ENCODE measurements at places on chromosomes 7 and 10.

GRCh38 chr10:72275351-72276012 is 1.8 kb downstream of the DDIT4 start:
- peak; percentile 26 for DNase-seq

DNA sequence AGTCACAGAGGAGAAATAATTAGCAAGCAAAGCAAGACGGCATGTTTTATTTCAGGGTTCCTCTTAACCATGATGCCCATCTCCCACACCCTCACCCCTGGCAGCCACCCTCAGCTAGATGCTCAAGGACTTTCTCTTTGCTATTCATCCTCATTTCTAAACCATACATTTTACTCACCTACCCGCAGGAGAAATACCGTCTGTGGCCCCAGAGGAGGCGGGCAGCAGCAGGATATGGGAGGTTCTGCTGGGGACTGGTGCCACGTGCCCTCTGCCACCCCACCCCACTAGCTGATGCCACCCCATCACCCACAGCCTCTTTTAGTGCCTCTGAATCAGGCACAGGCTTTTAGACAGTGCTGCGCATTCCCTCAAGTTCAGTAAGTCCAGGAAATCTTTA is 168.7 kb upstream of the ITGB1 start:
- no peak for DNase-seq

- peak; percentile 49 for DNase-seq
Measured at GRCh38 chr10:60964257-60965235, 20.6 kb upstream of the RHOBTB1 start.

GRCh38 chr10:112799726-112800510 is 150.1 kb upstream of the TCF7L2 start:
- DNase-seq, result no peak

GRCh38 chr7:53776323-53776722 is 740.9 kb downstream of the POM121L12 start:
- DNase-seq, result no peak

DNA sequence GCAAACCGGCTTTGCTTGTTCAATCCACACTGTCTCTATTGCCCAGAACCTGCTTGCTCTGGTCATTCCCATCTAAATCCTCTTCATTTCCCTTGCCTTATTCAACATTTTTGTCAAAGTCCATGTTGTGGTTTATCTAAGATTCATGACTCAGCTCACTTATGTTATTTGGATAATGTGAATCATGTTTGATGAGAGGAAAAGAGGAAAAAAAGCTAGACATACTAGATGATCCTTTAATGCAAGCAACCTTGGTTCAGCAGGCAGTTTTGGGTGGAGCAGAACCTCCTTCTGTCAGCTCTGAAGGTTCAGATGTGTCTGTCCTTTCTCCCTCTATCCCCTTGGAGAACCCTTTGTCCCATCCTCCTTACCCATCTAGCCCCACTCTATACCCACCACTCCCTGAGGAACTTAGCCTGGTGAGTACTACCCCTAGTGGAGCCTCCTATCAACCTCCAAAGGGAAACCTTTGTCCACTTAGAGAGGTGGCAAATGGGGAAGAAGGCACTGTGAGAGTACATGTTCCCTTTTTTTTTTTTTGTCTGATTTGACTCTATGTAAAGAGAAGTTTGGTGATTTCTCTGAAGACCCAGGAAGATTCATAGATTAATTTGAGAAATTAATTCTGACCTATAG is 2.1 kb upstream of the SAMD9L start:
- DNase-seq, result no peak

- DNase-seq, result no peak
Measured at GRCh38 chr7:158369290-158369689, 218.3 kb downstream of the PTPRN2 start.

DNA sequence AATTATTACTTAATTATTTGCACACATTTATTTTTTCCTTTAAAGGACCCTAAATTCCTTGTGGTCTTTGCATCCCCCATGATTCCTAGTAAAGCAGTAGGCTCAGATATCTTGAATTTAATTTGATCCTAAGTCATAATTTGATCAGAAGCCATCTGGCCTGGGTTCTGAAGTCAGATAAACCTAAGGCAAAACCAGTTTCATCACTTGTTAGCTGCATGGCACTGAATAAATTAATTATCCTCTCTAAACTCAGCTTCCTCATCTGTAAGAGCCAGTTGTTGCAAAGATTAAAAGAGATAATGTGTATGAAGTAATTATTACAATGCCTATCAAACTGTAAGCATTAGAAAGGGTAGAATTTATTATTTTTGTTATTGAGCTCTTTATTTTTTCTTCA is 293.1 kb downstream of the GRM8 start:
- no peak for DNase-seq

DNA sequence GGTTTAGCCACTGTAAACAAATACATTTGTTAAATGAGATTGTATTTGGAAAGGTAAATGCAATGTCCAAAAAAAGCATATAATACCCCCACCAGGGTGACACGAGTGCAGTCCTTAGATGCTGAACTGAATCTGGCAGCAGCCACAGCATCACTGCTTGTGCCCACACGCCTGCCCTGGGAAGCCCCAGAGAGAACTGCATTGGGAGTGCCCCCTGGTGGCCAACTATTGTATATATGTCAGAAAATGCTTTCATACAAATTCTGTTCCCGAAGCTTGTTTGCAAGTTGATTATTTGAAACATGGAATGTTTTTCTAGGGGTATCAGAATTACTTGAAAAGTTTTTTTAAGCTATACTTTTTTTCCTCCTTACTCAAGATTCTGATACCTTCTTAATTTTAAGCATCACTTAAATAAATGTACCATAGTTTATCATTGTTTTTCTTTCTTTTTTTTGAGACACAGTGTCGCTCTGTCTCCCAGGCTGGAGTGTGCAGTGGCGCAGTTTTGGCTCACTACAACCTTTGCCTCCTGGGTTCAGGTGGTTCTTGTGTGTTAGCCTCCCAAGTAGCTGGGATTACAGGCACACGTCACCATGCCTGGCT is 50.1 kb downstream of the LANCL2 start:
- peak; percentile 70 for DNase-seq

GRCh38 chr10:122577311-122577885 is 16.8 kb downstream of the DMBT1 start:
- DNase-seq, result no peak

GRCh38 chr7:55548295-55548731 is 24.0 kb downstream of the VOPP1 start:
- DNase-seq, result no peak

GRCh38 chr10:98256692-98257091 is 11.3 kb downstream of the LOXL4 start:
- DNase-seq, result no peak

DNA sequence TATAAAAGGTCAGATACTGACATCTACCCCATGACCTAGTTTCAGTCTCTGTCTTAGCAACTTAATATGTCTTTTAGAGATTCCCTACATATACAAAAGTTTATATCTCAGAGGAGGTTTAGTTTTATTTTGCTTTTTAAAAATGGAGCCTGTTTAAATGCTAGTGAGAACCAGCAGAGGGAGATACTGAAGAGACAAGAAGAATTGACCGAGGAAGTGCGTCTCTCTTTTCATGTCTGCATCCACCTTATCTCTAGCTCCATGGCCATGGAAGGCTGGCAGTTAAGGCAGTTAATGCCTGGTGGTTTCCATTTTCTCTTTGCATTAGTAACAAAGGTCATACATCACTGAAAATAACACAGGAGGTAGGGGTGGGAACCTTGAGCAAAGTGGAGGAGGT is 10.7 kb downstream of the SUV39H2 start:
- DNase-seq, result no peak

GRCh38 chr10:102775935-102776669 is 32.4 kb downstream of the WBP1L start:
- no peak for DNase-seq

- no peak for DNase-seq
Measured at GRCh38 chr10:78181381-78182055, 147.9 kb downstream of the RPS24 start.

DNA sequence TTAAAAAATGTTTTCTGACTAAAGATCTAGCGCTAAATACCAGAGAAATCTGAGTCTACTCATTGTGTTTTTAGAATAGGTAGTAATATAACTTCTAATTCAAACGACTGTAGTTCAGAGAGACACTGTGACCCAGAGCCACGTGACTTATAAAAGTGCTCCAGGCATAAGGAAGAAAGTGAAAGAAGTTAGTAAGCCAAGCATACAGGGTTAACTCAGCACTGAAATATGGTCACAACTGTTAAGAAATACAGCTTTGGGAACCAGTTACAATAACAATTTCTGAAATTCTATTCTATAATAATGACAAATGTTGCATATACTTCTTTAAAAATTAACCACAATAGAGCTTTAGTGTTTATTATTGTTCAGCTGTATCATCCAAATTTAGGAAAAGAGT is 119.1 kb downstream of the TFEC start:
- no peak for DNase-seq

GRCh38 chr7:139618482-139619366 is 95.2 kb downstream of the CLEC2L start:
- peak; percentile 1 for DNase-seq

- no peak for DNase-seq
Measured at GRCh38 chr7:111568870-111569462, 6.7 kb upstream of the IMMP2L start.

DNA sequence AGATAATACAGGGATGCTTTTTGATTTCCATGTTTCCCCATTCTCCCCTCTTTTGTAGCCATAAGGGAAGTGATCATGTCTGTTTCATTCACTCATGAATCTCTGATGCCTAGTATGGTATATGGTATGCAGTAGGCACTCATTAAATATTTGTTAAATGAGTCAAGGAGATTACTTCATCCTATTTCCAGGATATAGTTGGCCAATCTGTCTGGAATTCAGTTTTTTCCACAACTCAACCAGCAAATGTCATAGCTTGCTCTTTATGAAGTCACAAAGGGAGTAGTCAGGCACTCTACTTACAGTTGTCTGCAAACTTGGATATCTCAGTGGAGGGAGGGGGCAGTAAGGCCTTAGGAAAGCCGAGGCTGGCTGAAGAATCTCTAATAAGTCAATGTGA is 853.6 kb downstream of the LRMDA start:
- DNase-seq, result no peak

GRCh38 chr10:86970162-86970981 is 2.1 kb downstream of the ADIRF start:
- no peak for DNase-seq

GRCh38 chr10:71726580-71727104 is 7.1 kb upstream of the C10orf105 start:
- no peak for DNase-seq
